ENCODE measurements at places on chromosomes 11 and 22.
A peak's percentile ranks its signal among the peaks of the same experiment; 100 is the strongest.

DNA sequence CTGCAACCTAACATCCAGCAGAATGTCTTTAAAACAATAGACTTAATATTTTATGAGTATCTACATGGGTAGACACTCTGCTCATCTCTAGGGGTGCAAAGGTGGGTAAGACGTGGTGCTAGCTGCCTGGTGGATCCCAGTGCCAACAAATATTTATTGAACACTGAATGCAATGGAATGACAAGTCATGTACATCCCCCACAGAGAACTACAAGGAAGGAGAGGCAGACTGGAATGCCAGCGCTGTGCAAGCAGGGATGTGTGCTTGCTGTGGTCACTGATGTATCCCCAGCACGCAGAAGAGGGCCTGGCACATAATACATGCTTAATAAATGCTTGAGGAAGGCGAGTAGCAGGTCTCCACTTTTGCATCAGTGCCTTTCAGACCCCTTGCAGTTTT lies 61.9 kb downstream of the CD6 start:
- no peak for DNase-seq

- DNase-seq = peak; percentile 45
Observed at GRCh38 chr11:31802990-31803812, 7.9 kb downstream of the PAX6 start.

DNA sequence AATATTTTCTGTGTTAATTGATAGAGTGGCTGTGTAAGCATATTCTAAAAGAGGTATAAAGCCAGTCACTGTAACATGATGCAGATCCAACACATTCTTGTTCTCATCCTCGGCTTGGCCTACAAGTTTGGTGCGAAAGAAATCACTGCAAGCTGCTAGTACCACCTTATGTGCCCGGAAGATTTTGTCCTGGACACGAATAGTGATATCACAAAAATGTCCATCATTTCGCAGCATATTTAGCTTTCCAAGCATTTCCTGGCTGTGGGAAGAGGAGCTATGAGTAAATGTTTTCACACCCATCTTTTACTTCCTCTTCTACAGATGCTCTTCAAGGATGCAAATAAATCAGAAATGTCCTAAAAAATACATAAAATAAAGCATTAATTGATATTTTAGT lies 53.1 kb downstream of the ZBTB44 start:
- no peak for DNase-seq

- no peak for DNase-seq
Observed at GRCh38 chr22:19181786-19182471, 3.4 kb upstream of the SLC25A1 start.

DNA sequence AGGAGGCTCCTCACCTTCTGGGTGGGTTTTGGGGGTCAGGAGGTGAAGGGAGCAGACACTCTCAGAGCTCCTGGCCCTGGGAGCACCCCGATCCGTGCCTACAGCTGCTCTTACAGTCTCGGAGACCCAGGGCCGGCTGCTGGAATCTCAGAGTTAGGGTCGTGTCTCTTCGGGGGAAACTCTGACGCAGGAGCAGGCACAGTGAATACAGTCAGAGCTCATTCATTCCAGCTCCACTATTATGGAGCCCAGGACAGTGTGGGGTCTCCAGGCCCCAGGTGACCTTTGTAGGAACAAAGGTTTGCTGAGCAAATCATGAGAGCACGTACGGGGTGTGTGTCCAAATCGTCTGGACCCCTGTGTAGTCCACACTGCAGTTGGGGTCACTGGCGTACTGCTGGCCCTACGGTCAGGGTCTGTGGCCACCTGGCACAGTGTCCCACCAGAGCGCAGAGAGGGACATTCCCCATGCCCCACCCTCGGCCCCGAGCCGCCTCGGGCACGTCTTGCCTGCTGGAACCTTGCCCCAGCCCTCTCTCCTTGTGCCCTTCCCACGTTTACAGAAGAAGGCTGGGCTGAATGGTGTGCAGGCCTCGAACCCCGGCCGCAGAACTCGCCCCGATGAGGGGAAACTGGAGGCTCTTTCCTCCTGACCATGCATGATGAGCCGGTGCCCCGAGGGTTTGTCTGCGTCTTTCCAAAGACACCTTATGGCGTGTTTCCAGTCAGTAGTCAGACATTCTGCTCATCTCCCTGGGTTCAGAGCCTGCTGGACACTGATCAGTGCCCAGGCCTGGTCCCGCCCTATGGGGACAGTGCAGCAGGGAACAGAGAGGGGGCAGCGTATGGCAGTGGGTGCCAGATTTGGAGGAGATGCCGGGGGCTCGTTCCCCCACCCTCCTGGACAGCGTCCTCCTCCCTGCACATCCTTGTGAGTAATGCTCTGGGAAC lies 1166.6 kb downstream of the BRD1 start:
- peak; percentile 16 for DNase-seq

GRCh38 chr22:21672107-21672629 lies 6.4 kb downstream of the PPIL2 start:
- DNase-seq = no peak

DNA sequence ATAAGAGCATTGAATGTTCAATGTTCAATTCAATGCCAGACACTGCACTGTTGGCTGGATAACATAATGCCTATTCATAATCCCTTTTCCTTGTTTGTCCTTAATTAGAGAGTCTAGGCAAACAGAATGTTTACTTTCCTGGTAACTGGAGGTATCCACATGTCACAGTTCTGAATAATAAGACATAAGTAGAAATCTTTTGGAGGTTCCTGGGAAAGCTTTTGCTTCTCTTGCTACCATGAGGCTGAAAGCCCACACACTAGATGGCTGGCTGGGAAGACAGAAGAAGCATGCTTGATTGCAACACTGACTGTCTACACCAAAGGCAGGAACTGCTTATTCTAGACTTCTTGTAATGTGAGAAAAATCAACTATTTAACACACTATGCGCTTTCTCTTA lies 79.5 kb downstream of the GAB2 start:
- no peak for DNase-seq

- DNase-seq = no peak
Observed at GRCh38 chr22:45469281-45470073, 33.2 kb upstream of the FBLN1 start.

DNA sequence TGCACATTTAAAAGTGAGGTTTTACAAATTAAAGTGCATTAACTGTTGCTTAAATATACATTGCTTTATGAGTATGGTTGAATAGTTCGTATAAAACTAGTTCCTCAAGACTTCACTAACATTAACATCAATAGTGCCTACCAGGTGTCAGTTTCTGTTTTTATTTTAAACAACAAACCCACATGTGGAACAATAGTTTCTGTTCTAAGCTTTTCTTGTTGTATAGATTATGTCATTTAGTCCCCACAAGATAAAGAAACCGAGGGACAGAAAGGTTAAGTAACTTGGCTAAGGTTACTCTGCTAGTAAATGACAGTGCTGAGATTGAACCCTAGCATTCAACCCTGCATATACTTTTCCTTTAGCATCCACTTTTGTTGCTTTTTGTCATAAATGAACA lies 41.4 kb upstream of the ST14 start:
- no peak for DNase-seq

- no peak for DNase-seq
Observed at GRCh38 chr11:120226242-120226641, 13.7 kb upstream of the POU2F3 start.

DNA sequence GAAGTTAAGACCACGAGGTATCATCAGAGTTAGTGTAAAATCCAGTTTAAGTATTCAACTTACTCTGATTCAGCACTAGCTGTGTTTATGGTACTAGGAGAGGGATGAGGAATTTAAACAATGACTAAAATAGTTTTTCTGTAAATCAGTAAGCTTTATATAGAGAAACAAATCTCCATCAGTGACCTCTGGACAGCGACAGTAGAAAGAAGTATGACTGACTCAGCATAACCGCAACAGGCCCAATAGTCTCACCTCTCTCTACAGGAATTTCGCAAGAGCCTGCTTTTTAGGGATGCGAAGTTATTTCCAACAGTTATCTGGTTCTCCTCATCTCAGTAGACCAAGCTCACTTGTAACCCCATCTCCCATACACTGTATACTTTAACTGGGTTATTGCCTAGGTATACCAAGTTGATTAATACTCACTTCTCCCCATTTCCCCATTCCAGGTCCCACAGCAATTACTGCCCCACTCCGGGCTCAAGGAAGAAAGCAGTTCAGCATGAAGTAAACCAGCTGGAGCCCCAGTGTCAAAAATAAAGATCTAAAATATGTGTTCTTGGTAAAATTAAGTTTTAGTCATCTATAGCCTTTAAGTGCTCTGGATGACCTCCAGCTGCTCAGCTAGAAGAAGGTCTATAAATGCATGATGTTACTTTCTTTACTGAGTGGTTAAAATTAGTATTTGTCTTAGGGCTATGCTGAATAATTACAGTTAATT lies 770.6 kb upstream of the CCDC90B start:
- no peak for DNase-seq

DNA sequence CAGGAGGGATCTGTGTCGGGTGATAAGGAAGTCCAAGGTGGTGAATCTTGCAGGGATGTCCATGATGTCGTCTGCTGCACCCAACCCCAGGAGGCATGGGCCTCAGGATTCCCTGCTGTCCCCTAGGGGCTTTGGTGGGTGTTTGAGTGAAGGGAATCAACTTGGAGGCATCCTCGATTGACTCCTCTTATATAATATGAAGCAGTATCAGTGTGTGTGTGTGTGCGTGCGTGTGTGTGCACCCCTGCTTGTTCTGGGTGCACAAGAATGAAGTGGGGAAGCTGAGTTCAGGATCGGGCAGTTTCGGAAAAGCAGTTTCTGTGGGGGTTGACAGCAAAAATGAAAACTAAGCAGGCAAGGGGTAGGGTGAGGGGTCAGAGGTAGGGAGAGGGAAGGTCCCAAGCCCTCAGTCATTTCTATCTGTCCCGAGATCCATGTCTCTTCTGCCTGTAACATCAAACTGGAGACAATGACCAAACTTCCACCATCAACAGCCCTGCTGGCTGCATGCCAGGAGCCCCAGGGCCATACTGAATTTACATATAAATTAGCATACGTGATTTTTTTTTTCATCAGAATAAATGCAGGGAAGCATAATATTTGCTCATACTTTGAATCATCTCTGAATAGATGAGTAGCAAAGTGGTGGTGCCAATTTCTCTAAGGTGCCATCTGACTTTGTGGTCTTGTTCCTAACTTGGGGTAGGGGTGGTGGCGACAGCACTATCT lies 2.0 kb downstream of the NTM start:
- DNase-seq = no peak

DNA sequence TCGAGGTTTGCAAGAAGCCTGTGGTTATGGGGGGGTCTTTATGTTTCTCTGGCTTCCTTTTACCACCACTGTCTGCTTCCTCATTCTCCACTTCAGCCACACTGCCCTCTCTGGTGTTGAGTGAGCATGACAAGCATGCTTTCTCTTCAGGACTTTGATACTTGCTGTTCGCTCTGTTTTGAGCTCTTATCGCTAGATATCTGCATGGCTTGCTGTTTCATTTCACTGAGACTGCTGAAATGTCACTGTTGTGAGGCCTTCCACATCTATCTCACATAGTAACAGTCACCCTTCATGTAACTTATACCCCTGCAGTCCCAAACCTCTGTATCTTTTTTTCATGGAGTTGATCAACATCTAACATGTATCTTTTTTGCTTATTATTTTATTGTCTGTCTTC lies 59.8 kb downstream of the TMEM135 start:
- DNase-seq = no peak

- DNase-seq = no peak
Observed at GRCh38 chr11:9838961-9839360, 175.1 kb downstream of the SWAP70 start.

DNA sequence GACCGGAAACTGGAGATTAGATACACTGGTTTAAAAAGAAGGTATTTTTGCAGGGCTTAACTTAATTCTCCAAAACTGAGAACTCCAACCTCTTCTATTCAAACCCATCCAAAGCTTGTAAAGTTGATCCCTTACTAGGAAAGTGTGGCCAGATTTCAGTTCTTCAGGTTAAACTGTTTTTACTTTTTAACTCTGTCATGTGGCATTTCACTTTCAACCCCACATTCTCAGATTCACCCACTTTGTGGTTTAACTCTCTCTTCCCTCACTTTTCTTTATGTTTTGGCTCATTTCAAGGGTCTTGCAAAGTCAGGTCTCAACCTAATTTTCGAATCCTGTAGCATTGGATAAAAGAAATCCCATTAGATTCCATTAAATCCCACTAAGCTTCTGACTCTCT lies 75.4 kb downstream of the MPPED2 start:
- no peak for DNase-seq

DNA sequence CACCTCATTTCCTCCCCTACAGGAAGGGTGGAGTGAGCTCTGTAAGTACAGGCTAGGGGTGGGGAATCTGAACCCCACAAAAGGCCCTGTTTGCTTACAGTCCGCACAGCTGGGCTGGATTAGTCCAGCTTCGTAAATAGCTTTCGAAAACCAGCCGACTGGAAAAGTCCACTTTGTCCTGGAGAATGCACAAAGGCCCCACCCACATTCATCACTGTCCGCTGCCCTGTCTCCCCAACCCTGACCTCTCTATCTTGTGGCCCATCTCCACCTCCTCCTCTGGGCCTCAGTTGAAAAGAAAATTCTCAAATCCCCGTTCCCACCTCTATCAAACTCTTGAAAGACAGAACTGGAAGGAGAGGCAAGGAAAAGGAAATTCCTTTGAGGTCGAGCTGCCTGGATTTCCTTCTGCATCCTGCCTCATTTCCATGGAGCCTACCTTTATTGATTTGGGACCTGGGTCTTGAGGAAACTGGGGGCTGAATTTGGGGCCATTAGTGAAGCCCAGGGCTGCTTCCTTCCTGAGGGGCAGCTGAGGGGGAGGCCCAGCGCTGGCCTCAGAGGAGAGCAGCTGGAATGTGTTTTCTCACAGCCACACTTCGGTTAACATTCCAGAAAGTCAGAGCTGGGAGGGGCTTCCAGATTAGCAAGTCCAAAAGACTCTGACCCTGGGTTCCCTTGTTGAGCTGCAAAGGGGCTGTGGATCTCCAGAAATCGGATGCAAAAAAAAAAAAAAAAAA lies 147.6 kb downstream of the FBXO7 start:
- peak; percentile 73 for DNase-seq

DNA sequence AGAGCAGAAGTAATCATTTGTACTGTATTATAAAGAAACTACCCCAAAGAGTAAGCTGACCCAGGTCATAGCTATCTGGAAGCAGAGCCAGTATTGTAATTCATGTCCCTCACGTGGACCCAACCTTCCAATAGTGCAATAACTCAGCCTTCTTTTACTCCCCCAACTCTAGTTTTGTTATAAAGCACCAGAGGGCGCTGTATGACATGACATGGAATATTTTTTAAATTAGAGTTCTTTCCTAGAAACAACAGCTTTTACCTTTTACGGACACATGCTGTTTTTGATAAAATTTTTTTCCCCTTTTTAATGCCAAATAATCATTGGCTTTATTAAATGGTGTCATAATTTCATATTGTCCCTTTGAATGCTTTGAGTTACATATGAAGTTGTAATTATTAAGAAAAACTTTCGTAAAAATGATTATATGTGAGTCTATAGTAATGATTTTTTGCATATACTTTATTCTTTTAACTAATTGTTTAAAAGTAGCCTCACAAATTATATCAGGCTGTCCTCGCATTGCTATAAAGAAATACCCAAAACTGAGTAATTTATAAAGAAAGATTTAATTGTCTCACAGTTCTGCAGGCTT lies 76.9 kb downstream of the DKK3 start:
- DNase-seq = no peak

- DNase-seq = no peak
Observed at GRCh38 chr11:30585892-30586250, 282 bp downstream of the MPPED2 start.

GRCh38 chr11:57306940-57307565 lies 17.7 kb downstream of the TNKS1BP1 start:
- no peak for DNase-seq

GRCh38 chr22:17357688-17358087 lies 11.6 kb upstream of the CECR2 start:
- DNase-seq = no peak

Measured in Right ventricle myocardium inferior (tissue), 1 donor.